NCI-H1694 (cell line): ENCODE measurements at places on chromosomes 3 and 15.

DNA sequence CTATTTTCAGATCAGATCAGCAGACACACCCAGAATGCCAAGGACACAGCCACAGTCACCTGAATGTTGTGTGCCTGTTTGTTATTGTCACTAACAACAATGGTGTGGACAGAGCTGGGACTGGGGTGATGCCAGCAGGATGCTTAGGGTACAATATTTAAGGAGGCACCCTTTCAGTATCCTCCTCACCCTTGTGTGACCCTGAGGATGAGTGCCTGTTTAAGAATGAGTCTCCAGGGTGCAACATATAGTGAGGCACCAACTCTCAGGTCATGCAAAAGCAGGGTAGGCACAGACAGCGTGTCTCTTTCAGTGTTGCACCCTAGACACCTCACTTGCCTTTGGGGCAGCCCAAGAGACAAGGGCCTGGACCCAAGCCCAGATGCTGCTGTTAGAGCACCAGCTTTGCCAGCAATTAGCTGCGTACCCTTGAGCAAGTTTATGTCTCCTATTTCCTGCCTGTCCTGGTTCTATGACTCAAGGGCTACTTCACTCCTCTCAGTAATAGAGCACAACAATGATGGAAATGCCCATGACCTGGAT, 122.6 kb downstream of the AQP9 start:
- no peak for DNase-seq

- DNase-seq: no peak
Measured at GRCh38 chr3:181956122-181956521, 244.4 kb downstream of the SOX2 start.

GRCh38 chr3:41521010-41521655, 321.8 kb downstream of the CTNNB1 start:
- DNase-seq: no peak

- DNase-seq: no peak
Measured at GRCh38 chr3:188165596-188165995, 11.6 kb downstream of the LPP start.

GRCh38 chr3:113620091-113620490, 76.4 kb downstream of the USF3 start:
- DNase-seq: no peak

- DNase-seq: no peak
Measured at GRCh38 chr15:74786551-74787165, 4.8 kb downstream of the CSK start.

GRCh38 chr3:43249405-43249804, 36.9 kb upstream of the SNRK start:
- no peak for DNase-seq

DNA sequence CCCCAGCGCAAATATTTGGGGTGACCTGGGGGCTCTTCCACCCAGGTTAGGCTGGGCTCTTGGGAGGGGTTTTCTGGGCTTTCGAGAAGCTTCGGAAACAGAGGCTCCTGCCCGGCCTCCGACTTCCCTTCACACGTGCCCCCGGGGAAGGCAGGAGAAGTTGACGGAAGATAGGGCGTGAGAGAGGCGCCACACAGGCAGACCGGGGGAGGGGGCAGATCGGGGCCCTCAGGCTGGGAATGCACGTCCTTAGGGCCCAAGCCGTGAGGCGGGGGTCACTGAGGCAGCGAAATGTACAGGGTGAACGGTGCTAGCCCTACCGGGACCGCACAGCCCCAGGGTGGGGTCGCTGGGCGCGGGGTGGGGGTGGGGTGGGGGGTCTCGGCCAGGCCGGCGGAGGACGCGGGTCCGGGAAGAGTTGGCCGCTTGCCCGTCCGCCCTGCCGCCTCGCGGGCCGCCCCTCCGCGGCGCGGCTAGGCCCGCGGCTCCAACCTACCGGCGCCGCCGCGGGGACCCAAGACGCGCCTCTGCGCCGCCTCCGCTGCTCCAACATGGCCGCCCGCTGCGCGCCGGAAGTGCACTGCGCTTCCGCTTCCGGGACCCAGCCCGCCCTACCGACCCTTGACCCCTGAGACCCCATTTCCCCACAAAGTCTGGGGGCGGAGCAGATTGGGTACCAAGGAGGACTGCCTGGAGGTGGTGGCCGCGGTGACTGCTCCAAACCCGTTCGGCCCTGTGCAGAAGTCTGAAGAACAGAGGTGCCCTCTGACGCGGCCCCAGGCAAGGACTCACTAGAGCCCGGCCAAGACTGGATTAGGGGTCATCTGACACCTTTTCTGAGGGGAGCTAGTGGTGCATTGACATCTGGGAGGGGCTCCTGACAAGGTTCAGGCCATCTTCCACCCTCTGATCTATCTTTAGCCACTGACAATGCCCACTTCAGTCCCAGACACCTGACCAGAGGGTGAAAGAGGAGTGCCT, at the start of gene CCDC71:
CCDC71 (minus strand) TSS at position 561 of the 981 bp plus-strand sequence. CDS start 2,123 bp downstream, outside the sequence.
- peak; percentile 1 for DNase-seq

- DNase-seq: no peak
Measured at GRCh38 chr3:3447641-3448040, 268.1 kb upstream of the CRBN start.

- no peak for DNase-seq
Measured at GRCh38 chr3:6528951-6529350, 332.0 kb upstream of the GRM7 start.

DNA sequence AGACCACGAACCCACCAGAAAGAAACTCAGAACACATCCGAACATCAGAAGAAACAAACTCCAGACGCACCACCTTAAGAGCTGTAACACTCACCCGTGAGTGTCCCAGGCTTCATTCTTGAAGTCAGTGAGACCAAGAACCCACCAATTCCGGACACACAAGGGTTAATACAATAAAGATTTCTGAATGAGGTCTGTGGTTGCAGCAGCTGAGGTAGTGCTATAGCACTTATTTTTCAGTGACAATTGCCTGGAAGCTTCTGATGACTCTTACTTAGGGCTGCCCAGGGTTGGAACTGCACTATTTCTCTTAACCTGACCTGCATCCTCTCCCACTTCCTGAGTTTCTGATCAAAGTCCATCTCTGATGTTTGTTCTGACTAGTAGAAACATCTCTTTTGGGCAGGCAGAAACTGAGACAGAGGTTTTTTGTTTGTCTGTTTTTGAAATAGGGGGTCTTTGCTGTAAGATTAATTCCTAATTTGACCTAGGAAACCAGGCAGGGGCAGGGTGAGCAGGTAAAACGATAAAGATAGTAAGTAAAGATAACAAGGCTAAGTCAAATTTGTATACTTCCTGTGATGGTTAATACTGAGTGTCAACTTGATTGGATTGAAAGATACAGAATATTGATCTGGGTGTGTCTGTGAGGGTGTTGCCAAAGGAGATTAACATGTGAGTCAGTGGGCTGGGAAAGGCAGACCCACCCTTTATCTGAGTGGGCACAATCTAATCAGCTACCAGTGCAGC, 169.1 kb downstream of the GAP43 start:
- no peak for DNase-seq

GRCh38 chr15:71385457-71385856, 270.2 kb downstream of the THSD4 start:
- no peak for DNase-seq

GRCh38 chr3:12755754-12756153, 3.3 kb downstream of the TMEM40 start:
- DNase-seq: no peak

- DNase-seq: no peak
Measured at GRCh38 chr3:109025896-109026295, 72.2 kb upstream of the GUCA1C start.

GRCh38 chr3:127480196-127480954, 110.2 kb downstream of the TPRA1 start:
- DNase-seq: no peak

GRCh38 chr3:22322861-22323260, 571.9 kb upstream of the ZNF385D start:
- DNase-seq: no peak

- DNase-seq: no peak
Measured at GRCh38 chr3:110414855-110415254, 656.8 kb upstream of the NECTIN3 start.

- no peak for DNase-seq
Measured at GRCh38 chr3:16300307-16300706, 35.3 kb downstream of the OXNAD1 start.

DNA sequence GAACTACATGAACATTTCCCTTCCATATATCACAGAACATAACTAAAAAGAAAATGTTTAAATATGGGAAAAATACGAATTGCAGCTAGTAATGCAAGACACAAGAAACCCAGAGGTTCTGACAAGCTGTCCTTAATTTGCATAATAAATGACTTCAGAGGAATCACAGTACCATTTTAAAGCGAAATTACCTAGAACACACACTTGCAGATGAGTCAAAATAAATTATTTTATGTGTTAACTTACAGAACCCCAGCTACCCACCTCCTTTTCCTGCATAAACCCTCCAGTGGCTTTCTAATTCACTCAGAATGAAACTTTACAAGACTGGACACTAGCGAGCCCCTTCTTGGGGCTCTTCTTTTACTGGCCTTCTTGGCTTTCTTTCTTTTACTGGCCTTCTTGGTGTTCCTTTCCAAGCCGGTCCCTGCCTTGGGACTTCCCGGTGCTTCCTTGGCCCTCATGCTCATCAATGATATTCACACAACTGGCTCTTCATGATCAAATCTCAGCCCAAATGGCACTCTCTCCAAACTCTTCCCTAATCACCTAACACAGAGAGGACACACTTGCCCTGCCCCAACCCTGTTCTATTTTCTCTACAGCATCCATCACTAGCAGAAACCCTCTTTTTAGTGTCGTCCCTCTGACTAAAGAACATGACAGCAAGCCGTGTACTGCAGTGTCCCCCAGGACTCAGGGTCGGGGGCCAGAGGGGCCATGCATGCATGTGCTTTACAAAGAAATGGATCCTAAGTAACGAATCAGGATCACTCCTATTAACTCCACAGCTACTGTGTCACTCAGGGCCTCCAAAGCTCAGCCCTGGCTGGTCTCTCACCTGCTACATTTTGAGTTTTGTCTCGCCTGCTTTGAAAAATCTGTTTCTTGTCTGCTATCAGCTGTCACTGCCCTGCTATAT, 4.8 kb downstream of the CHSY1 start:
- no peak for DNase-seq

- no peak for DNase-seq
Measured at GRCh38 chr15:60044636-60045270, 40.6 kb downstream of the FOXB1 start.

- no peak for DNase-seq
Measured at GRCh38 chr3:157088601-157089454, 71.1 kb downstream of the CCNL1 start.

DNA sequence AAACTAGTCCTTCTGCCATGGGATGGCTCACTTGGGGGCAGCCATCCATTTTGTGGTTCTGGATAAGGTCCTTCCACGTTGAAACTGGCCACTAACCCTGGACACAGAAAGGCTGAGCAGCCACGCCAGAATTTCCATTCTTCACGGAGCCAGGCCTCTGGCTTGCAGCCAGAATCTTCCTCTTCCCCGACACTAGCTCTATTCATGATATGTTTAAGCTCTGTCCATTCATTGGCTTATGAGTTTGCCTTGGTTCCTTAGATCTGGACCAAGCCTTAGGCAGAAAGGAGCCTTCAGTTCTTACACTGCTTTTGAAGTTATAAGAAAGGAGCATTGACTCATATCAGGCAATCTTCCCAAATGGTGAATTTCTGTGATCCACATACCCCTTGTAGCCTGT, 288.4 kb upstream of the GOLGA6L4 start:
- no peak for DNase-seq

DNA sequence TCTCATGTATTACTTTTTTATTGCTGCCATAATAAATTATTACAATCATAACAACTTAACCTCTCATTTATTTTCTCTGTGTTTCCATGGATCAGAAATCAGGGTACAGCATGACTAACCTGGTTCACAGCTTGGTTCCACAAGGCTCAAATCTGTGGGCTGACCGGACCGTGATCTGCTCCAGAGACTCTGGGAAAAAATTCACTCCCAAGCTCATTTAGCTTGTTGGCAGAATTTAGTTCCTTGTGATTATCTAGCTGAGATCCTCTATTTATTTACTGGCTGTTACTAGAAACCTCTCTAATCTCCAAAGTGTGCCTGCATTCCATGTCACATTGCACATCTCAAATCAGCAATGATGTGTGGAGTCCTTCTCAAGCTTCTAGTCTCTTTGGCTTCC, 386.6 kb downstream of the DIPK2A start:
- no peak for DNase-seq

- no peak for DNase-seq
Measured at GRCh38 chr15:80479191-80479590, 75.0 kb downstream of the ARNT2 start.

GRCh38 chr3:33636125-33636850, 81.8 kb downstream of the CLASP2 start:
- peak; percentile 40 for DNase-seq

GRCh38 chr15:72230197-72231065, 559 bp downstream of the PKM start:
- DNase-seq: peak; percentile 52

DNA sequence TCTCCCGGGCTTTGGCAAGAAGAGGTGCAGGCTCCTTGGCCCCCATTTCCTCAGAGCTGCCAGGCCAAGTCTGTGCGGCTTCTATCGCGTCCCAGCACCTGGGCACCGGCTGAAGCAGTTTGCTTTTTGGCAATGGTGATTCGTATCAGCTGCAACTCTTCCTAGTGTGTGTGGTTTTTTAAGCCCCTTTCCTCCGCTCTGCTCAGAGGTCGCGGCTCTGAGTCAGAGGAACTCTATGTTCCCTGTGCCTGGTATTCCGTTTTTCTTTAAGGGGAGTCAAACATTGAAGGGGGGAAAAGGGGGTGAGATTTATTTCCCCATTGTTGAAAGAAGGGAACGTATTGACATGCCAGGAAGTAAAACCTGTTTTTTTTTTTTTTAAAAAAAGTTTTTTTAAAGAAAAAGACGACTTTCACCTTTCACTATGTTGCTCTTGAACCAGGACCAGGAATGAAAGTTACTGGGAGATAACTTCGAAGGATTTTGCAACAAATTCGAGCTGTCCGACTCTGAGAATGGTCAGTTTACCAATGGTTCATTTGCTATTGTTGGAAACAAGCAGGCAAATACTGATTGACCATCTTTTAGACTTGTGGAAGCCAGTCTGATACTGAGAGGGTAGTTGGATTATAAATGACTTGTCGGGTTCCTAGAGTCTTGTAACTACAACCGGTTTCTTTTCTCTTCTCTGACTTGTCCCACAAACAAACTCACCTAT, 1.1 kb downstream of the ARMC8 start:
- peak; percentile 37 for DNase-seq

DNA sequence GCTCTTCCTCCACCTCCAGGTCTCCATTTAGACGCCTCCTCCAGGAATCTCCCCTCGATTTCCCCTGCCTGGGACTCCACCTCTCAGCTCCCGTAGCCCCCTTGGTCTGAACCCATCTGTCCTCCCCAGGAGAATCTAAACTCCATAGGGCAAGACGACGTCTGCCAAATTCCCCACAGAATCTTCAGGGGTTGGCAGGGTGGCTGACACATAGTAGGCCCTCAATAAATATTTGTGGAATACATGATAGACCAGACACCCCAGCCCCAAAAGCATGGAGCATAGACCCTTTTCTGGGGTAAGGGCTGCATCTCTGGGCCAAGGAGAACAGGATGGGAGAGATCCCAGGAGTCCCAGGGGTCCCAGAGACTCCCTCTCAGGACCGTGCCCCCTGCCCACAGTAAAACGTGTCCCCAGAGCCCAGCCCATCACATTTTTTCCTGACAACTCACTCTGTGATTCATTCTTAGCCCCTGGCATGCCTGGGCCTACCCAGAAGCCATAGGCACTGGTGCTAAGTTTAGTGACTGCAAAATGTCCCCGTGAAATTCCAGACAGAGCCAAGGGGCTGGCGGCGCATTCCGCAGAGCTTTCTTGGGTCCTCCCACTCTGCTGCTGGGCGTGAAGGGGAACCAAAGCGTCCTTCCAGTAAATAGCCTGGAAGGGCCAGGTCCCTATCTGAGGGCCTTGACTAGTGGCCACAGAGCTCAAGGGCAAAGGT, 78.0 kb upstream of the SLC6A6 start:
- DNase-seq: no peak
